ENCODE measurements at places on chromosomes 5 and 9.

DNA sequence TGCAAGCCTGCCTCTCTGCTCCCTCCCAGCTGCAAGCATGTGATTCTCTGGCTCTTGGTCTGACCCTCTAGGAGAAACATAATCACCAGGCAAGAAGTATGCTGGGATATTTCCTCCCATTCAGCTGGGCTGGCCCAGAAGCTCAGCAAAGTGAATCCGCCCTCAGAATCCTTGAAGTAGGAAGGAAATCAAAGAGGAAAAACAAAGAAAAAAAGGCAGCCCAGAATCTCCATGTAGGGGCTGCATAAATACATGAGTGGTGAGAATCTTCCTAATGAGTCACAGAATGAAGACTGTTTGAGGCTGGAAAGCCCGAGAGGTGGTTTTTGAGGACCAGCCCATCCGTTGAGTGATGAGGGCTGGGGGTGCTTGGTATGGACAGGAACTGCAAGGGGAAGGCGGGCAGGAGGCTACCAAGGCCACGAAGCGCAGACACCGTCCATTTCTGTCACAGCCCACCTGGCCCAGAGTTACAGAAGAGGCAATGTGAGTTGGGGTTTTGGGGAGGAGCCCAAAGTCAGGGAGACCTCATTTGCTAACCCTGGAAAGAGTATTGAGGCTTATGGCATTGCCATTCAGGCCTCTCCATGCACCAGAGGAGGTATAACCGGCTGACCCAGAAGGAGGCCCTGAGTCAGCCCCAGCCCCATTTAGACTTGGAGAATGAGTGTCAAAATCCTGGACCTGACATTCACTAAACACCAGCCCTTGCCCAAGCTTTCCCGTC lies 33.4 kb upstream of the TGFBR1 start:
- DNase-seq = no peak

DNA sequence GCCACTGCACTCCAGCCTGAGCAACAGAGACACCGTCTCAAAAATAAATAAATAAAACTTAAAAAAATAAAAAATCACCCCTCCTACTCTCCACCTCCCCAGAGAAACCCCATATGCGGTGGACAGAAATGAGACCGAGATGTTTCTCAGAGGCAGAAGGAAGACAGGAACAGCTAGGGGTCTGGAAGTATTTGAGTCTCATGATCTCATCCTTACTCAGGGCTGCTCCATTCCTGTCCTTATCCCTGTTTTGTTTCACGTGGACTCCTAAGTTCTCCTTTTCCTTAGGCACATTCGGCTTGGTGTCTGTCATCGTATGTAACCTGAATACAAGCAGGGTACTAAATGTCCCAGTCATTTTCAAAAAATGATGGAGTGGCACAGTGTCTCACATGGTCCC lies 76.1 kb downstream of the C9orf50 start:
- no peak for DNase-seq

DNA sequence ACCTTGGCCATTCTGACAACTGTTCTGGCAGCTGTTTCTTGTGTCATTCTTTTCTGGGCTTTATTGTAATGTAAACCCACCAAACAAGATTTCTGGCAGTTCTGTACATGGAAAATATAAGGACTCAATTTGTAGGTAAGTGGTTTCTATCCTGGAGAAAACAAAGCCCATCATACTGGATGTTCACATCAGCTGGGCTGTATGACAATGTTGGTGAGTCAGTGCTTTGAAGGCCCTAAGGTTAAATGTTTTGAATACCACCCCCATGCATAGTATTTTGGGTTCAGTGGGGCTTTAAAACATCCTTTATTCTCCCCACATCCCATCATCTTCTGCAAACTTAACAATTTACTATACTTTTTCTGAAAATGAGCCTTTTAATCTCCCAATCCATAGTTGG lies 52.5 kb downstream of the SH3GL2 start:
- no peak for DNase-seq

GRCh38 chr5:74693191-74693590 lies 8.2 kb downstream of the HEXB start:
- DNase-seq = no peak

DNA sequence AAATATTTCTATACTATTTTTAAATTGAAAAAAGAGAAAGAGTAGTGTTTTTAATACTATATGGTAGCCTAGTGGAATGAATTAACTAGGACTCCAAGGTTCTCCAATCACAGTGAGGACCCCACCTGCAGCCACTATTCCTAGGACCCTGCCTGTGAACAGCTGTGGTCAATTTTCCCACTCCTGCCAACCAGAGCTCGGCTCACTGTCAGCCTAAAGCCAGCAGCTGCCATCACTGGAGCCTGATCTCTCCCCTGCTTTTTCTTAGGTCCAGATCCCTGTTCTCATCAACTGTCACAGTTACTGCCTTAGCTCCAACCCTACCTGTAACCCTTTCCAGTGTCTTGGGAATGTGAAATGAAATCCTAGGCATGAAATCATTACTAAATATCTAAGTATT lies 25.3 kb downstream of the ARSB start:
- DNase-seq = no peak

- DNase-seq = no peak
These were observed 613.0 kb upstream of the CCNG1 start for GRCh38 chr5:162824360-162824759.

GRCh38 chr5:90658620-90659019 lies 100.0 kb downstream of the ADGRV1 start:
- no peak for DNase-seq

Data from NCI-H526 (cell line).